AG08396 (cell line): ENCODE measurements at places on chromosomes 3 and 15.

- DNase-seq = no peak
These were observed 405.9 kb upstream of the ZNF385D start for GRCh38 chr3:22156868-22157267.

DNA sequence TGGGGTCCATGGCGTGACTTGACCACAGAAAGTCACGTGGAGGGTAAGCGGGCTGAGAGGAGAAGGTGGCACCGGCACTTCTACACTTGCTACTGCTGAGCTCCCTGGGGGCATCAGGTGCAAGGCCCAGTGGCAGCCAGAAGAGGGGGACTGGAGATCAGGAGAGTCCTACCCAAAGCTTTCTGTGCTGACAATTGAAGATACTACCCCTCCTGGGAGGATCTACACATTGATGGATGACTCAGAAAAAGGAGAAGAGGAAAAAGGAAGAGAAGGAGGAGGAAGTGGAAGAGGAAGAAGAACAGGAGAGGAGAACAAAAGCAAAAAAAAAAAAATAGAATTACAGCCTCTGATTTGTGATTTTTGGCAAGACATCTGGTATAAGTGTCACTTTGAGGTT lies 41.2 kb downstream of the MYO5C start:
- DNase-seq = no peak

GRCh38 chr15:72751751-72752455 lies 31.7 kb downstream of the ADPGK start:
- no peak for DNase-seq

DNA sequence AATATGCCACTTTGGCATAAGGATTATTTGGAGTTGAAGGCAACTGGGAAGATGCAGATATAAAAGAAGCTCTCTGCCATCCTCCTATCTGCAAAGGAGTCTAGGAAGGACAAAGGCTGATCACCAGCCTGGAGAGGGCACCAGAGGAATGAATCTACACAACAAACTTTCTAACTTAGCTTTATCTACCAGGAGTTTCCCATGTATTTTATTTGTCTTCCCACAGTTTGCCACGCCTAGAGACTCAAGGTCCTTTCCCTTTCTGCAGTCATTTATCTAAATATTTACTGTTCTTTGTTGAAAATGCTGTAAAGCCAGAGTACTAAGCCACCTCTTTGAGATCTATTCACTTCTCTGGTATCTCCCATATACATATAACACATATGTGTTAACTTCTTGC lies 32.2 kb downstream of the GPR176 start:
- DNase-seq = peak; percentile 25

GRCh38 chr3:117407317-117407716 lies 697.7 kb downstream of the TUSC7 start:
- DNase-seq = no peak

DNA sequence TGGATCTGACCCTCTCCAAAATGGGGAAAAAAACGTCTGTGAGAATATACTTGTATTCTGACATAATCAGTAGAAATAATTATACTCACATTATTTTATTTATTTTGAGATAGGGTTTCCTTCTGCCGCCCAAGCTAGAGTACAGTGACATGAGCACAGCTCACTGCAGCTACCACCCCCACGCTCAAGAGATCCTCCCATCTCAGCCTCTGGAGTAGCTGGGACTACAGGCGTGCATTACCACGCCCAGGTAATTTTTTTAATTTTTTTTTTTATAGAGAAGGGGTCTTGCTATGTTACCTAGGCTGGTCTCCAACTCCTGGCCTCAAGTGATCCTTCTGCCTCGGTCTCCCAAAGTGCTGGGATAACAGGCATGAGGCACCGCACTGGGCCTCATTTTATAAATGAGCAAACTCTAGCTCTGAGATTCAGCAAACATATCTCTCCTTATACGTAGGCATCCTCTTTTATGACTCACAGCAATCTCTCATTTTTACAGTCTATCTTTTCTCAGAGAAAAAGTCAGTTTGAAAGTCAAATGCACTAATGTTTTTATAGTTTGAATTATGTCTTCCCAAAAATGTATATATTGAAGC lies 989 bp upstream of the VGLL3 start:
- no peak for DNase-seq

DNA sequence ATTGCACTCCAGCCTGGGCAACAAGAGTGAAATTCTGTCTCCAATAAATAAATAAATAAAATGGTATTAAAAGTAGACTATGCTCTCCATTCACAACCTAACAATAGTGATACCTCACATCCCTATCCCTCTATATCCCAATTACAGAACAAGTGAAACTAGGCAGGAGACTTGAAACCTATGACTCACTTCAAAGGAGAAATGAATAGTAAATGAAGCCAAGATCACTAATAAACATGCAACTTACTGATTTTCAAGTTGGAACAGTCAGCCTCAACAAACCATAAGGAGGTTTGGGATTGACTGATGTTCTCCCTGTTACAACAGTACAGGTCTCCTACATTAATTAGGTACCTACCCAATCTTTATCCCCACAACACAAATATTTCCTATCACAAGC lies 103.4 kb downstream of the GSK3B start:
- peak; percentile 23 for DNase-seq

GRCh38 chr3:62229908-62230307 lies 143.4 kb downstream of the FEZF2 start:
- DNase-seq = no peak

GRCh38 chr3:179652447-179653095 lies at the start of gene USP13:
Gene USP13 (plus strand): TSS chr3:179653040. CDS start chr3:179653226, 186 bp downstream.
- DNase-seq = peak; percentile 88

DNA sequence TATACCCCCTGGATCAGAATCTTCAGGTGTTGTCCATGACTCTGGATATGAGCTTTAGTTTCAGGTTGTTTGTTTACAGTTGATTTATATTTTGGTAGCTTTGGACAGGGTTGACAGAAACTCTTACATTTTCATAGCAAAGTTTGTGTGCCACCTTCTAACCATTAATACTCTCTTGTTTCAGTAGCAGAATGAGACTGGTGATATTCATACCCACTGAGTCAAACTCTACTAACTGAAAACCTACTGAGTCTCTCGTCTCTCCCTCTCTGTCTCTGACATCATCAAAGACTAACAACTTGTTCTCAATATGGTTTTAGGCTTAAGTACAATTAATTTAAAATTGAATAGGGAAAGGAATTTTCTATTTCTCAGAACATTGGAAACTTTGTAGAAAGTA lies 282.3 kb downstream of the CNTN6 start:
- no peak for DNase-seq

DNA sequence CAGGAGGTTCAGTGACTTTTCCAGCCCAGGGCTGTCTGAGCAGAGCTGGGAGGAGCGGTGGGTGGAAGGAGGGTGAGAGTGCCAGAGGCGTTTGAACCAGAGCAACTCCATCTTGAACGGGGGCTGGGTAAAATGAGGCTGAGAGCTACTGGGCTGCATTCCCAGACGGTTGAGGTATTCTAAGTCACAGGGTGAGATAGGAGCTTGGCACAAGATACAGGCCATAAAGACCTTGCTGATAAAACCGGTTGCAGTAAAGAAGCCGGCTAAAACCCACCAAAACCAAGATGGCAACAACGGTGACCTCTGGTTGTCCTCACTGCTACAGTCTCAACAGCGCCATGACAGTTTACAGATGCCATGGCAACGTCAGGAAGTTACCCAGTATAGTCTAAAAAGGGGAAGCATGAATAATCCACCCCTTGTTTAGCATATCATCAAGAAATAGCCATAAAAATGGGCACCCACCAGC lies 60.2 kb downstream of the ABTB1 start:
- DNase-seq = no peak

GRCh38 chr15:80028937-80029336 lies 30.5 kb upstream of the ZFAND6 start:
- DNase-seq = no peak

DNA sequence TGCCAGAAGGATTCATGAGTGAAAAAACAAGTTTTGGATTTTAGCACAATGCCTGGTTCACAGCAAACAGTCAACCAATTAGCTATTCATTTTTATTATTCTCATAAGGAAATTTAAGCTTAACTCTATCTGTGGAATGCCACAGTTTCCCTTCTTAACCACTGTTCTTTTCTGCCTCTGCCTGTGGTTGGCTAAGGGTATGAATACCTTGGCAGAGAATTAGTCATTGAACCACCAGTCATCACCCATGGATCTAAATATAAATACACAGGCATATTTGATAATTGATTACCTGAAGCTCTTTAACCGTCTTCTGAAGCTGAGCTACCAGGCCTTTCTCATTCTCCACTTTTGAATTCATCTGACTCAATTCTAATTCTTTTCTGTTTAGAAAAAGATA lies 79.9 kb downstream of the MYH15 start:
- no peak for DNase-seq

GRCh38 chr3:15229262-15229661 lies 23.2 kb downstream of the CAPN7 start:
- DNase-seq = no peak

- no peak for DNase-seq
These were observed 80.9 kb upstream of the RASGRF1 start for GRCh38 chr15:79171320-79172031.

GRCh38 chr3:146732325-146732724 lies 127.2 kb upstream of the PLSCR5 start:
- DNase-seq = no peak

DNA sequence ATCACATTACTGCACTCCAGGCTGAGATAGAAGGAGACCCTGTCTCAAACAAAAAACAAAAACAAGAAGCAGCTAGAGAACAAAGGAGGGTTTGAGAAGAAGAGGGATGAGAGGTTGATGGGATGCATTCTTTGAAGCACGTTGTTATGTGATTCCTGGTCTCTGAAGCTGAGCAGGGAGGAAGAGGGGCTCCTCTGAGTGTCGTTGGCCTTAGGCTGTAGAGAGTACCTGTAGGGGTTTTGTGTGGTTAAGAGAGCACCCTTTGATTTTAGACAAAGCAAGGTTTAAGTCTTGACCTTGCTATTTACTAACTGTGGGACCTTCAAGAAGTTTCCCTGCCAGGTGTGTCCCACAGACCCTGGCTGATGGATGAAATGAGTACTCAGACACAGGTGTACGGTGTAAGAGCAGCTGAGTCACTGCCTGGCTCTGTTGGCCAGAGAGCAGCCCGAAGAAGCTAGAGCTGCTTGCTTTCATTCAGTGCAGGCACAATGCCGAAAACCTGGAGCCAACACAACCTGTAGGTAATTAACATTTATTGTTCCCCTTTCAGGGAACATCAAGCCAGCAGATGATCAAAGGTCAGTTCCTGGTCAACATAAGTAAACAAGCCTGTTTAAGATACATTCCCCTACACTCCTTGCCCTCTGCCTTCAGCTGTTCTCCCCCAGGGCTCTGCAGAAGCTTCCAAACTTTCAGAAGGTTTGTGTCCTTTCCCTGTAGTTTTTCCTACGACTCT lies 67.2 kb downstream of the LRRK1 start:
- DNase-seq = no peak

DNA sequence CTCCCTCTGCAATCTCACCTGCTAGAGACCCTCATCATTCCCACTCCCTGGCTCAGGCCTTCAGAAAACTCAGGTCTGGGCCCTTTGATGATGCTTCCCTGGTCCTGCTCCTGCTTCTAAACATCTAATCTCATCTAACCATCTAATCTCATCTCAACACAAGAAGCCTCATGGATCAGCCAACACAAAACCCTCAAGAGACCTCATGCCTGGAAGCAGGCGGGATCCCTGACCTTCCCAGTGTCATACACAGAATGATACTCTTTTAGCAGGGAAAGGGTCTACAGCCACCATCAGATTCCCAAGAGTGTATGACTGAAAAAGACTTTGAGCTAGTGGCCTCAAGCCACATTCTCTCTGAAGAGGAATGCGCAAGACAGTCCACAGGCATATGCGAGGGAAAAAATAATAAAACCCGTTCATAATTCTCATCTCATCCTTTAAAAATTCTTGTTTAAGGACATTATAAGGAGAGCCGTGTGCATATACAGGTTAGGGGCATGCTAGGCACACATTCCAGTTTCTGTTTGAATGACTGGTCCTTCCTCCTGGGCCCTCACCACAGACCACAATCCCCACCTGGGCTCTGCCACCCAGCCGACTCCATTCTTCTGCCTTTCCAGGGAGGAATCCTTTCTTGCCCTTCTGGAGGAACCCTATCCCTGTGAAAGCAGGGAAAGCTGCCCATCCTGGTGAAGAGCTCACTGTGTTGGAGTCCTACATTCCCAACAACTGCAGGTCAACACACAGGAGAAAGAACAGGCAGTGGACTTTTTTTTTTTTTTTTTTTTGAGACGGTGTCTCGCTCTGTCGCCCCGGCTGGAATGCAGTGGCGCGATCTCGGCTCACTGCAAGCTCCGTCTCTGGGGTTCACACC lies 2.2 kb downstream of the ZXDC start:
- no peak for DNase-seq

- peak; percentile 21 for DNase-seq
These were observed 10.3 kb downstream of the ATG7 start for GRCh38 chr3:11282250-11283138.

GRCh38 chr15:64141798-64142512 lies 9.6 kb upstream of the SNX22 start:
- no peak for DNase-seq

GRCh38 chr3:31421314-31422048 lies 111.2 kb upstream of the STT3B start:
- no peak for DNase-seq

DNA sequence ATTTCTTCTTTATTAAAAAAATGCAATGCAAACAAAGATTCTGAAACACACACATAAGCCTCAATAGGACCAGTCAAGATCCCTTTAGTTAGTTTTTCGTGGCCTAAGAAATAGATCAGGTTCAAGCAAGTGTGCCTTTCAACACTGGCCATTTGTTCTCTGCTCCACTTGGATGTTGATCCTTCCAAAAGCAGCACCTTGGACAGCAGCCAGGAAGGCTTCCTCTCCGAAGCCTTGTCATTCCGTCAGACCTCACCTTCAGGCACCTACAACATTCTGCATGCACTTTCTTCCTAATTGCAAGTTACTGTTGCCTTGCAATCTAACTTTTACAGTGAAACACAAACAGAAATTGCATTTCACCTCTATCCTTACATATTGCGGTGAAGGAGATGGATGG lies 155.9 kb upstream of the FEZF2 start:
- DNase-seq = no peak

- DNase-seq = no peak
These were observed 8.7 kb downstream of the HYPK start for GRCh38 chr15:43808960-43809678.

DNA sequence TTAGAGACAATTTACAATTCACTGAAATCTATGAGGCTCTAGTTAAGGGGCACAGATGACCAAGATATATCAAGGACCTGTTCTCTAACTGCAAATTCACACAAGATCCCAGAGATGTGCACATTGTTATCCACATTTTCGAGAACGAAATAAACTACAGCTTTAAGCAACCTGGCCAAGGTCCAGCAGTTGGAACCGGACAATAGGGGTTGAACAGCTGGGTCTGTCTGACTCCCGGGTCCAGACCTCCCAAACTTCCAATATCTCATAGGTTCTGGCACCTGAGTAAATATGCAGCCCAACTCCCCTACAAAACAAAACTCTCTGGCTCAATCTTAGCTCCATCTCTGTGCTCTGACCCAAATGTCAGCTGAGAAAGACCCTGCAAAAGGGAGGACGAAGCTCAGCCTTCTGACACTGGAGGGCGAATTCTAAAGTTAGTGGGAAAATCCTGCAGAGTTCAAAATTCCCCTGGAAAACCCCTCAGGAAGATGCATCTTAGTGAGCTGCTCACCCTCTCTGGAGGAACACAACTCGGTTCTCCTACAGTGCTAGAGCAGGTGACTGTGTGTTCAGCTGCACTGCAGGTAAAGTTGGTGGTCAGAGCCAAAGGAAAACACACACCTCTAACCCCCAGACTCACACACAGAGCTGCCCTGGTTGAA lies 14.2 kb upstream of the SPATA12 start:
- no peak for DNase-seq
